Motor neuron (in vitro differentiated cells): ENCODE measurements at places on chromosomes 6 and 20. TPM values are rescaled to one million over a fixed set of nuclear protein-coding genes. Genes with fewer than 3 reads are reported as not detected.
A peak's percentile ranks its signal among the peaks of the same experiment; 100 is the strongest.

- no peak for ATAC-seq
Measured at GRCh38 chr6:113607821-113608545, 249.2 kb upstream of the MARCKS start.

SLC13A3 gene
- 5.0 and 5.2 TPM in 2 replicates for total RNA-seq

MYT1 gene
- 4.8 and 5.9 TPM in 2 replicates for total RNA-seq

DNA sequence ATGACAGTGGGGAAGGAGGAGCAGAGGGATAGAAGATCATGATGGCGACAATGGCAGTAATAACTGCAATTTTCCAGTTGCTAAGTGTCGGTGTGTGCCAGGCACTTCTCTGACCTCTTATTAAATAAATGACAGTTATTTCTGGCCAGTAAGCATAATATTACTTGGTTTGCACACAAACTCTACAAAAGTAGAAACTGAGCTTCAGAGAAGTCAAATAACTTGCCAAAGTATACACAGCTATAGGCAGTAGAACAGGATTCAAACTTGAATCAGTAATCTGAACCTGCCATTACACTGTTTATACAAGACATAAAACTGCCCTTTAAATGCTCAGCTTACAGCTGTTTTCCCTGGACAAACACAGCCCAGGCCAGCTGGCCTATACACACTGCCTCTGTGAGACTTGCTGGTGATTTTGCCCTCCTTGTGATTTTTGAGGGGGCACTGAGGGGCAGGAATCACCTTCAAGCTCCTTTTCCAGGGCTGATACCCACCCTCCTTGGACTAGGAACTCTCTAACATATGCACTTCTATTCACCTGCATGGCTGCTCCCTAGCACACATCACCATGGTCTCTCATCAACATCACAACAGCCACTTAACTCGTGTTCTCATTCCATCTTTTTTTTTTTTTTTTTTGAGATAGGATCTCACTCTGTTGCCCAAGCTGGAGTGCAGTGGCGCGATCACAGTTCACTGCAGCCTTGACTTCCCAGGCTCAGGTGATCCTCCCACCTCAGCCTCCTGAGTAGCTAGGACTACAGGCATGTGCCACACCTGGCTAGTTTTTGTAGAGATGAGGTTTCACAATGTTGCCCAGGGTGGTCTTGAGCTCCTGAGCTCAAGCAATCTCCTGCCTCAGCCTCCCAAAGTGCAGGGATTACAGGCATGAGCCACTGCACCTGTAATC is 63.6 kb downstream of the SLC23A2 start:
- ATAC-seq: peak; percentile 97

ZSWIM1 gene
- 7.4 and 9.3 TPM in 2 replicates for total RNA-seq

SNX9 gene
- total RNA-seq: 32.0 and 32.2 TPM in 2 replicates

- no peak for ATAC-seq
Measured at GRCh38 chr6:305371-306206, 13.3 kb downstream of the DUSP22 start.

GRCh38 chr6:94636780-94637385 is 940.5 kb upstream of the MANEA start:
- peak; percentile 56 for ATAC-seq

OR2H2 gene
- 0.22 and 1.2 TPM in 2 replicates for total RNA-seq

ITCH gene
- 29.1 and 35.8 TPM in 2 replicates for total RNA-seq

DNA sequence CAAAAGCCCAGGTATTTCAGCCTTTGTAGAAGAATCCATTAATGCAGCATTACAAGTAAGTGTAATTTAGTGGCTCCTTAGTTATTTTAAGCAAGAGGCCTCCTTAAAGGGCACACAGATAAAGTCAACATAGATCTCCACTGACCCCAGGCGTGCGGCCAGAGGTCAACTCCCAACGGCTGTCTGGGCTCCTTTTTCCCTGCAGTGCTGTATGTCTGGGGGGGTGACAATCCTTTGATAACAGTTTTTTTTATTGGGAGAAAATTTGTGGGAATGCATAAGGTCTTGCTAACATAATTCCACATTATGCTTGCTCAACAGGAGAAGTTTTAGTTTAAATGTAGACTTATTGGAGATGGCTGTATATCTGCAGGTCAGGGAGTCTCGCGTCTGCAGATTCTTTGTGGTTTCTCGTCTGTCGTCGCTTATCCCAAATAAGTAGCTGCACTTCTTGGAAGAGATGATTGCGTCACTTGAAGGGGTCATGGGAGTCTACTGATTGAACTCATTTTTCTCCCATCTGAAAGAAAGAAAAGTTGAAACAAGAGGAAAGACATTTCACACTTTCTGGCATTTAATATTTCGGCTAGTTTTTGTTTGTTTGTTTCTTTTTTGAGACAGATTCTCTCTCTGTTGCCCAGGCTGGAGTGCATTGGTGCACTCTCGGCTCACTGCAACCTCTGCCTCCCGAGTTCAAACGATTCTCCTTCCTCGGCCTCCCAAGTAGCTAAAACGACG is 151.7 kb upstream of the AKAP12 start:
- no peak for ATAC-seq

GRCh38 chr6:42929821-42930360 is 611 bp downstream of the CNPY3 start:
- peak; percentile 11 for ATAC-seq
